Kasumi-1 (cell line): ENCODE measurements at places on chromosomes 2 and 18.

DNA sequence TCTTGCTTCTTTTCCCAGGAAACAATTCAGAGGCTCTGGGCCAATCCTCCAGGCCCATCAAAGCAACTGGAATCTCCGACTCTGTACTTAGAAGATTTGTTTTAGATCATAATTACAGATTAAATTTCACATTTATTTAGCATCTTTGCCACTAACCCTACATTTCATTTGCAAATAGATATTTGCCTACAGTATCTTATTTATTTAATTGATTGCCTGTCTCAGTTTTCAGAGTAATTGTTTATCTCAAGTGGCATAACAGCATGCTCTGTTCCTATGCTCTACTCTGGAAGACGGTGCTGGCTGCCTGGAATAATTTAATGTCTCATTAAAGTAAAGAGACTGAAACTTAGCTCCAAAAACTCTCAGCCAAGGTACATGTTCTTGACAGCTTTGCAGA lies 213.4 kb downstream of the HNMT start:
- no peak for DNase-seq

GRCh38 chr2:217562871-217563480 lies 439.8 kb downstream of the TNS1 start:
- no peak for DNase-seq

DNA sequence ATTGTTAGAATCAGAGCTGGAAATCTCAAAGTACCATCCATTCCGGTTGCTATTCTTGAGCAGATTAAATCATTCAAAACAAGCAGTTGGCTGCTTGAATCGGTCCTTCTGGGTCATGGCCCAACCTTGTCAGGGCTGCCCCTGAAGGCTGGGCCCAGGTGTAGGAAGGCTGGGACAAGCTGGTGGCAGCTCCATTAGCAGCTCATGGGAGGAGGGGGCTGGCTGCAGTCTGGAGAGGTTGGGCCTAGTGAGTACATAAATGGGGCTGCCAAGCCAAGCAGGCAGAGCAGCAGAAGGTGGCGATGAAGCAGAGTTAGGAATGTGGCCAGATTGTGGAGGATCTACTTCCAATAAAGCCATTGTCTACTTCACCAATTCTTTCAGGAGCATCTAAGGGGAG lies 81.4 kb downstream of the ADCYAP1 start:
- no peak for DNase-seq

GRCh38 chr2:50712569-50712968 lies 319.4 kb downstream of the NRXN1 start:
- DNase-seq, result no peak

- DNase-seq, result peak; percentile 4
Measured at GRCh38 chr2:3662239-3662638, 4.2 kb downstream of the ALLC start.
